ENCODE measurements at places on chromosomes 13 and 19.

DNA sequence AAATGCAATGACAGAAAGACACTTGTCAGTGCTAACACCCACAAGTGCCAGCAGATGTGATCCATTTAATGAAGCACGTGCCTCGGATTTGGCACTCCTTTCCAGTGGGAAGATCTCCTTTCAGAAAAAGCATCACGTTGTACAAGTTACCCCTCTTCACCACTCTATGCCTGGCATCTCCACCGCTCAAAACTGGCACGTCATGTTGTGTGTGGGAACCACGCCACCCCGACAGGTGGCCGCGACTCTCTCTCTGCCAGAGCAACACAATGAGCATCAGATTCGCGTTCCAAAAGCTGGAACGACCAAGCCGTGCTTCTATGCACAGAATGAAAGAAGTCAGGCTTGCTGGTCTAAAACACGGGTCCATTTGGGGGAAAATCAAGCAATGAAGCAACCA is 24.3 kb downstream of the TMTC4 start:
- no peak for DNase-seq

DNA sequence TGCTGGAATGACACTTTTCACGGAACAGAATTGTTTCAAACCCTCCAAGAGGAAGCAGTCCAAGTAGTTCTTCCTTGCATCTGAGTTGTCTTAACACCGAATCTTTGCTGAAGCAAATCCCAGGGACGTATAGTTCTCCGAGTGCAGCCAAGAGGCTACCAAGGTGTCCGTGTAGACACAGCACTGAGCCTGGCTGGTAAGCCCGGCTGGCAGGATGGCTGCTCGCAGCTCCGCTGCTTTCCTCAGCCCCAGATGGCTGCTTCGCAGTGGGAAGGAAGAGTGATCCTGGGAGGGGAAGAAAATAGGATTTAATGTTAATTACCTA is 105.0 kb downstream of the SLC7A1 start:
- no peak for DNase-seq

GRCh38 chr13:31742097-31742734 is 2.9 kb downstream of the RXFP2 start:
- peak; percentile 19 for DNase-seq

GRCh38 chr13:90683711-90684131 is 663.8 kb upstream of the MIR17HG start:
- DNase-seq, result no peak

DNA sequence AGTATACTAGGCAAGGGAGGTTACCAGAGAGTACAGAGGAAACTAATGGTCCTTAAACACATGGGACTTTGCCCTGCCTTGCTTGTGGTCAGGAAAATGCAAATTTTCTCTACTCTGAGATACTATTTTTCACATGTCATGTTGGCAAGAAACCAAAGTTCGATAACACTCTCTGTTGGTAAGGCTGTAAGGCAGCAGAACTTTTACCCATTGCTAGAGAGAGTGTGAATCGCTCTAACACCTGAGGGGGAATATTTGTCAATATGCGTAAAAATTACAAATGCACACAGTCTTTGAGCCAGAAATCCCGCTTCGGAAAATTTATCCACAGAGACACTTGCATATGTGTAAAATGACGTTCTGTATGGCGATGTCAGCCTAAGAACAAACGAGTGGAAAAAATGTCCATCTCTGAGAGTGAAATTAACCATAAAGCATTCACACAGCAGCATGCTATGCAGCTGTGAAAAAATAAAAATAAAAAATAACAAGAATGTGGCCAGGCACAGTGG is 9.5 kb upstream of the RFX1 start:
- no peak for DNase-seq

DNA sequence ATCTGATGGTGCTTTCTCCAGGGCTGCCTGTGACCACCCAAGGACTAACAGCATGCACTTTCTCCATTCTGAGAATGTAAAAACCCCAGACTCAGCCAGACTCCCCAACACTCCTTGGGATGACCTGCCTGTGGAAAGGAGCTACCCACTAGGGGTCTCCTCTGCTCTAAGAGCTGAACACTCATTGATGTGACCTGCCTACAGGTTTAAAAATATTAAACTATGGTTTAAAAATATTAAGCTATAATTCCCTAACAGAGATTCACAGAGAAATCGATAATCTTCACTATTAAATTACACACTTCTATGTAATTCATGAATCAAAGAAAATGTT is 696.2 kb upstream of the SLITRK5 start:
- no peak for DNase-seq

- DNase-seq, result no peak
Observed at GRCh38 chr13:97274829-97275649, 52.9 kb downstream of the MBNL2 start.

DNA sequence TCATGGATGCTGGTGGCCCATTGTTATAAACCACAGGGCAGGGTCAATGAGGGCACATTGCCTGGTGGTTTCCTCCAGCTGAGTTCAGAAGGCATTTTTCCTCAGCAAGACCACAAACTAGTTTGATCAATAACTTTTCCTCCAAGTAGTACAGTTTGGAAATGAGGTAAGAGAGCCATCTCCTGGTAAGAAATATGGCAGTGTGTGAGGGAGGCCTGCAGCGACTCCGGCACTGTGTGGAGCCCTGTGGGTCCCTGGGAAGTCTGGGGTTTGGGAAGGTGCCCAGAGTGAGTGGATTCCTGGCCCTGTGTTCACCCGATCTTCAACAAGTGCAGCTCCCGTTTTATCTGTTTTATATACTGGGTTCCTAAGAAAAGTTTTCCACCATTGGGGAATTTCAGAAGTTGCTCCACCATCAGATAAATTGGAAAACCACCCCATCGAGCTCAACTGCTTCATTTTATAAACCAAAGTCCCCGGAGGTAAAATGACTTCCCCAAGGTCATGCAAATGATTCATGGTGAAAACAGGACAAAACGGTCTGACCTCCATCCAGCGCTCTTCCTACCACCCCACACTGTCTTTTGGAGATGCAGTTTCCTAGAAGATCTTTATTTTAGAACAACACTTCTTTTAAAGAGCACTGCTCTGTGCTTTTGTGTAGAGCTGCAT is 148.4 kb downstream of the KATNAL1 start:
- DNase-seq, result no peak

GRCh38 chr19:14868497-14868896 is 17.4 kb downstream of the OR7A17 start:
- no peak for DNase-seq

- DNase-seq, result no peak
Observed at GRCh38 chr19:2661615-2662014, 40.9 kb downstream of the GNG7 start.

- DNase-seq, result no peak
Observed at GRCh38 chr19:31583148-31583547, 233.9 kb upstream of the TSHZ3 start.

DNA sequence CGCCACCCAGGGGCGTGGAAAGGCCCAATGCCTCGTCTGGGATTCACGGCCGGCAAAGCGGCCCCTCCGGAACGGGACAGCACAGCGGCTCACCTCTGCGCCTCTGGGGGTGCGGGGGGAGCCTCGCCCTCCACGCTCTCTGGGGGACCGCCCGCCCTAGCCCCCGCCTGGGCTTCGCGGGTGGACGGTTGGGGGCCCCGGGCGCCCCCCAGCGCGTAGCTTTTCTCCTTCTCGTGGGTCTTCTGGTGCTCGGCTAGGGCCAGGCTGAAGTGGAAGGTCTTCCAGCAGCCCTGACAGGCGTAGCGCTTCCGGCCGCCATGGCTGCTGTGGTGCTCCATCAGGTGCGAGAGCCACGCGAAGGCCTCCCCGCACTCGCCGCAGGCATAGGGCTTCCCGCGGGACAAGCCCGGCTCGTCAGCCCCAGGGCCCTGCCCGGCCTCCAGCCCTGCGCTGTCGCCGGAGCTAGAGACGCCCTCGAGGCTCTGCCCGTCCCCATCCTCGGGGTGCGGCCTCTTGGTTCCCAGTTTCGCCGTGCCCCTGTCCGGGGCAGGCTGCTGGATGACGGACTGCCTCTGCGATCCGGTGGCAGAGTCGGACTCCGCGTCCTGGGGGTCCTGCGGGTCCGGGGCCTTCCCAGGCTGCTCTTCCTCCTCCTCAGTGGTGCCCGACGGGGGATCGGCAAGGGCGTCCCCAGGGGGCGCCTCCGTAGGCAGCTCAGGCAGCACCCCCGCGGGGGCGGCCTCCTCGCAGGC is 13.3 kb downstream of the ZSCAN18 start:
- no peak for DNase-seq

GRCh38 chr19:35006342-35006998 is 6.3 kb downstream of the GRAMD1A start:
- no peak for DNase-seq

GRCh38 chr13:51584731-51585672 is 740 bp downstream of the WDFY2 start:
- DNase-seq, result peak; percentile 38

GRCh38 chr13:25131881-25132420 is 36.0 kb downstream of the PABPC3 start:
- no peak for DNase-seq

GRCh38 chr19:18194554-18195238 is 1.7 kb downstream of the MPV17L2 start:
- DNase-seq, result no peak

DNA sequence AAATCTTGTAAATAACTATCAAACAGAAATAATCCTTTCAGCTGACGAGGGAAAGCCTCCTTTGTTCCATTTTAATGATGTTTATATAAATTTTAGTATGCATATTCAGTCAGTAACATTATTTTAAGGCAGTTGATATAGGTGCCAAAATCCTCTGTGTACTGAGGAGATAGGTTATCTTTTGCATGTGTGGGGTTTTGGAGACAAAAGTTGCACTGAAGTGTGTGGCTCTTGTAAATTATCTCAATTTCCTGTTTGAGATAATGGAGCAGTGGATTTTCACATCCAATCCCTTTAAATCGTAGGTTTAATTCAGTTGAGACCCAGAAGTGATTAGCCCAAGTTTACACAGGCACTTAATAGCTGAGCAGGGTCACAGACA is 106.6 kb downstream of the RGCC start:
- no peak for DNase-seq

- no peak for DNase-seq
Observed at GRCh38 chr19:35027851-35028599, 2.2 kb upstream of the SCN1B start.

- no peak for DNase-seq
Observed at GRCh38 chr13:108629181-108629752, at the start of gene MYO16. TSS of gene MYO16 (plus strand) at chr13:108629611. CDS start at chr13:108629845, 234 bp downstream.
